CD4-positive, alpha-beta T cell treated with Interferon gamma for 1 hour (primary cell): ENCODE measurements at places on chromosomes 12 and 14.
A peak's percentile ranks its signal among the peaks of the same experiment; 100 is the strongest.

DNA sequence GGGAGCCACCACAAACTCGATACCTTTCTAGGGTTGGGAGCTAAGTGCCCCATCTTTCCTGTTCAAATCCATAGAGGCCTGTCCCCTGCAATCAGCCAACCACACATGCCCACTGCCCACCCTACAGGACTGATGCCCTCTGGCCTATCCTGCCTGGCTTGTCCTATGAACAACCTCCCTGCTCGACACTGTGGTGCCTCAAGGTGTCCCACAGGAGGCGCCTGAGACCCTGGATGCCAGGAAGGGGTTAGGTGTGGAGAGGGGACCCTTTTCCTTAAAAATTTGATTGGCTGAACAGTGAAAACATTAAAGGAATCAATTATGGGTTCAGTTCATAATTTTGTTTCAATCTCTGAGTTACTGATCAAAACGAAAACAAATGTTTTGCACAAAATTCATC, 97.3 kb upstream of the FZD10 start:
- DNase-seq: no peak

- no peak for DNase-seq
These were observed 33.7 kb upstream of the KTN1 start for GRCh38 chr14:55546212-55546874.

- DNase-seq: no peak
These were observed 13.8 kb downstream of the NGDN start for GRCh38 chr14:23483236-23483854.

GRCh38 chr12:104508752-104509446, 52.2 kb downstream of the CHST11 start:
- DNase-seq: no peak

GRCh38 chr12:86148071-86148470, 108.1 kb downstream of the MGAT4C start:
- no peak for DNase-seq

GRCh38 chr14:77903221-77903620, 103.3 kb downstream of the ADCK1 start:
- DNase-seq: no peak

DNA sequence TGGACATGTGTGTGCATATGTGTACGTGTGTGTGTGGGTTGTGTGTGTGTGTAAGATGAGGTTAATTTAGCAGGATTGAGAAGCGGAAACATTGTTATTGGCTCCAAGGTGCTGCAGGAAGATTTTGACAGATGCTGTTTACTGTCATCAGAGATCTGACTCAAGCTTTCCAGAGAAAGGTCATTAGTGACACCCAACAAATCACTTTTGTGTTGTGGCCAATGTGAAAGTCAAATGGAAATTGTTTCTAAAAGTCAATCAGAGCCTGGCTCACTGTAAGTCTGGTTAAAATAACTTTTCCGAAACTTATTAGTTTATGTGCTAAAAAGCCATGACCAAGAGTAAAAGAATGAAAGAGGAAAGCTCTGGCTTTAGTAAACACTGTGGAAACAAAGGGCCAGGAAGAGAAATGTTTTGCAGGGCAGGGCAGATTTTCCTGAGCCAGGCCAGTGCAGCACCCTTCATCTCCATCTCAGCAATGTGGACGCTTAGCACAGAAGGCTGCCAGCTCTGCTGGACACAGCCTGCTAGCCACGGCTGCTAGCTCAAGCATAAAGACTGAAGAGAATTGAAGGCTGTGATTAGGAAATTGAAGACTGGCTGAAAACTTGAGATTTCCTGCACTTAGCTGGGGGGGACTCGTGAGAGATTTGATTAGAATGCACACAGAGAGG, 235.8 kb downstream of the NEDD1 start:
- no peak for DNase-seq

GRCh38 chr14:24032727-24033418, 18.9 kb upstream of the CARMIL3 start:
- no peak for DNase-seq

DNA sequence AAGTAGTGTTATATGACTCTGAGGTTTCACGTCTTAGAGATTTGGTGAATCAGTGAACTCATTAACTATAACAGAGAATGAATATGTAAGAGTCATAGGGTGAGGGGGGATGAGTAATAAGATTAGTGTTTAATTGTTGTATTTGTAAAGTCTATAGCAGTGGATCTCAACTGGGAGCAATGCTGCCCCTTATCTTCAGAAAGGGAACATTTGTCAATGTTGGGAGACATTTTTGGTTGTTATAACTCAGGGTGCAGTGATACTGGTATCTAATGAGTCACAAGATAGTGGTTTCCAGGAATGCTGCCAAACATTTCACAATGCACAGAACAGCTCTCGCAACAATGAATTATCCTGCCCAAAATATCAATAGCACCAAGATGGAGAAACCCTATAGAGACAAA, 1193.7 kb downstream of the GALC start:
- DNase-seq: no peak

DNA sequence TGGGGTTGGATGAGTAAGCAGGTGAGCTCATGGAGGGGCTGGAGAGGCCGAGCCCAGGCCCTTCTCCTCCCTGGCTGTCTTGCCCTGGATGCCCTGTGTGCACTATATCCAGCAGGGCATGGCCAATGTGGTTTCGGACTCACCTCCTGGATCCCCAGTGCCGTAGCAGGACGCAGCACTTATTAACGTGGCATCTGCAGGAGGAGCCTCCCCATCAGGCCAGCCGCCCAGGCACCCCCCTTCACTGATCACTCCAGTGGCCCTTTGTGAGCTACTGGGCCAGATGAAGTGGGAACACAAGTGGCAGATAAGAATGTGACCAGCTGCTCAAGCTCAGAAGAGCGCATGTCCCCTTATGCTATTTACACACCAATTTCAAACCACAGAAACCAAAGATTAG, 43.1 kb upstream of the DICER1 start:
- DNase-seq: no peak

GRCh38 chr12:13026286-13026685, 17.9 kb upstream of the FAM234B start:
- no peak for DNase-seq

DNA sequence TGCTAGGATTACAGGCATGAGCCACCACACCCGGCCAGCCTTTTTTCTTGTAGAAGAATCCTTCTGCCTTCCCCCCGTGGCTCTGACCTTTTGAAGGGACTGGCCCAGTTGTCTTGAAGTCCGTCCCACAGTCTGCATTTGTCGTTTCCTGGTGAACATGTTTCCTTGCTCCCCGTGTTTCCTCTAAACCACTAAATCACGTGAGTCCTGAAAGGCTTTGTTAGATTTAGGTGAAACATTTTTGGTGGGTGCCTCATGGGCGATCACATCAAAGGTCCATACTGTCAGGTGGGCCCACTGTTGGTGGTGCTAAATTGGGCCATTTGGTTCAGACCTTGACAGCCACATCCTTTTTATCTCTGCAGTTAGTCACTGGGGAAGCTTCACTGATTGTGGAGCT, 26.3 kb downstream of the MLXIP start:
- DNase-seq: no peak

DNA sequence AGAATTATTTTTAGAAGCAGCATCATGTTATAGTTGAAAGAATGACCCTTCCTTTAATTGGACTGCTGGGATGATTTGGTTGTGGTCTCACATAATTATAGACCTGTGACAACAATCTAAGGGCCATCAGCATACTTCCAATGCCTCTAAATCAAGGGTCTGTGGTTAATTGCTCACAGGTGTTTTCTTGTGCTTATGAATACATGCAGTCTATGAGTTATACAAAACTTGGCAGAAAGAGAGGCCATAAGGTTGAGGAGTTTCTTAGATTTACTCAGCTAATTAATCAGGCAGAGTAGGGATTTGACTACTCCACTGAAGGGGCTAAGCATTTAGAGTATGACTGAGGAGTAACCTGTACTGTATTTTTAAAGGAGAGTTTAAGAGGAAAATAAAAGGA, 37.0 kb upstream of the FRMD6 start:
- DNase-seq: no peak

- DNase-seq: no peak
These were observed 153.0 kb downstream of the SYNE2 start for GRCh38 chr14:64005822-64006221.

- DNase-seq: no peak
These were observed 4.9 kb upstream of the ANKLE2 start for GRCh38 chr12:132766380-132767085.

- no peak for DNase-seq
These were observed 57.9 kb downstream of the ANO6 start for GRCh38 chr12:45273717-45274271.

DNA sequence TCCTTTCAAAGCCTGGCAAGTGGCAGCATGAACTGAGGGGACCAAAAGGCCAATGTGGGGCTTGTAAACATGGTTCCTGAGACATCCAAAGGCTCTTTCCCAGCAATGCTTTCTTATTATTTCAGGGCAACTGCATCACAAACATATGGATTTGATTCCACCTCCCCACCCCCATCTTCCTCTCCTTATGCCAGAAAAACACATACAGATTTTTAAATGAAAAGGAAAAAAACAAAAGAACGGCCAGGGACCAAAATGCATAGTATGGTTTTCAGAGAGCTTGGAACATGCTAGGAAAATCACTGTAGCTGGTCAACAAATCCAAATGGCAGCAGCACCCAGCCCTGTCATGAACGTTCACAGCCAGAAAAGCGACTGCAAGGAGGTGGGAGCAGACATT, 167.6 kb downstream of the ANO2 start:
- DNase-seq: no peak

DNA sequence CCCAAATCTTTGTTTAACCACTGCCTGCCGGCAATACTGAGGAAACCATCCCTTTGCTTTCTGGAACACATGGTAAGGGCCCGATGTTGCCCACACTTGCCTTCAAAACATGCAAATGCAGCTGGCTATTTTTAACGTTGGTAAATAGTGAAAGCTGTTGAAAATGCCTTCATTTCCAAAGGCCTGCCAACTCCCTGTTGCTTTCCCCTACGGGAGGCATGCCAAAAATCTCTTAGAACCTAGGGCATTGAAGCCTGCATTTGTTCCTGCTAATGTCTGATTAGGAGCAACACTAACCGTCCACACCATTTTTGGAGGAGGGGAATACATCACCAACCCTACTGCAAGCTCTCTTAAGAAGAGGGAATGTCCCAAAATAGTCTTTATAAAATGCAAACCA, 152.6 kb upstream of the NOS1 start:
- DNase-seq: no peak

- DNase-seq: no peak
These were observed 703 bp downstream of the ASCL4 start for GRCh38 chr12:107775093-107775721.

GRCh38 chr14:71142375-71143038, 235.2 kb downstream of the PCNX1 start:
- peak; percentile 6 for DNase-seq

- no peak for DNase-seq
These were observed 340.2 kb downstream of the SEC23A start for GRCh38 chr14:38762845-38763244.

GRCh38 chr12:65051218-65051617, 69.9 kb downstream of the WIF1 start:
- DNase-seq: no peak

DNA sequence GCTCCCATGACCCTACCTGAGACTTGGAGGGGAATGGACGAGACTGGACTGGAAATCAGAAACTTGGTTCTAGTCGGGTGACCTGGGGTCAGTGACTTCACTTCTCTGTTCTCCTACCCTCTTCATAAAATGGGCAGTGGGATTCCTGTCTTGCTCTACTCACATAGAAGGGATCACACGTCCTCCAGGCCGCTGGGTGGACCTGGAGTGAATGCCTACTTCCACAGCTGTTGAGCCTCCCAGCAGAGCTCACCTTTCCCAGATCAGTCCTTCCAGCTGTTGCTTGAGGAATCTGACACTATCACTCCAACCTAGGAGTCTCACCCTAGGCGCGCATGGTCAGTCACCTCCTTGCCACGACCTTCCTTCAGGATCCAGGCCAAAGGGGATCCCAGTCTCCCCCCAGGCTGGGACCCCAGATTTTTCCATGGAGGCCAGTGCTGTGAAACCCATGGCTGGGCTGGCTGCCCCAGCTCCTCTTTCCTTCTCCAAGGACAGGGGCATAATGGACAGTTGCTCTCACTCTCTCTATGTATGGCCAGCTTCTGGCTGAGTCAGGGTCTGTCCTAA, 637 bp downstream of the ACVRL1 start:
- DNase-seq: no peak

- no peak for DNase-seq
These were observed 75.7 kb downstream of the BCL11B start for GRCh38 chr14:99196310-99196650.

DNA sequence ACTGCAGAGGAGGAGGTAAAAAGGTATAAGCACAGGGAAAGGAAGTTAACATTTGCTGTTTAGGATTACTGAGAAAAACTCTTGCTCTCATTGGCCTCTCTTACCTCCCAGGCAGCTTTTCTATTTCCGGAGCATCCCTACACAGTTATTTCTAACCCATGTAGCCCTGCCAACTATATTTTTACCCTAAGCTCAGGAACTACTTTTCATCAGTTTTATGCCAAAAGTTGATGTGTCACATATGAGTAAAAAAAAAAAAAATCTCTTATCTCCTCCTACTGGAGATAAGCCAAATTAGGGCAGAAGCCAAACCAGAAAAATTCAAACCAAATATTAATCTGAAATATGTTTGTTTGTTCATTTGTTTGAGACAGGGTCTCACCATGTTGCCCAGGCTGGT, 34.4 kb upstream of the PSMA6 start:
- no peak for DNase-seq

DNA sequence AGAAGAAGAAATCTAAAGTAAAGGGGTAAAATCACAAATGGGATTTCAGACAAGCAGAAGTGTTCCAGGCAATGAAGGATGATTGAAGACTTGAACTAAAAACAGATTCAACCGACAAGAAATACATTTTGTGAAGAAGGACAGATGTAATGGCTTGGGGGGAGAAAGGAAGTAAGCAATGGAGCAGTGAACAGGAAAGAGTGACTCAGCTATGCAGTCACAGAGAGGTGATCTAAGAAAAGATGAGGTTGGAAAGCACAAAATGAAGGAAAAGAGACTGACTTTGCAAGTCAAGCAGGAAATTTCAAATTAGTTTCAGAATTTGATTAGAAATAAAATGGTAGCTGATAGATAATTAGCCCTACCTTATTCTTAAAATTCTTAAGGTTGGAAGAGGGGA, 66.5 kb downstream of the PUS7L start:
- DNase-seq: no peak

- DNase-seq: no peak
These were observed 50.1 kb downstream of the SLC25A21 start for GRCh38 chr14:37122288-37122687.
